ENCODE measurements at places on chromosomes 3 and 15. TPM values are rescaled to one million over a fixed set of nuclear protein-coding genes. Genes with fewer than 3 reads are reported as not detected.

VGLL3 gene
- polyA plus RNA-seq: 5.0 TPM

RAB6B gene
- polyA plus RNA-seq: 15.3 TPM

CACNA1D gene
- 21.9 TPM for polyA plus RNA-seq

CISH gene
- 29.4 TPM for polyA plus RNA-seq

HAUS2 gene
- 27.2 TPM for polyA plus RNA-seq

PRKCD gene
- polyA plus RNA-seq: 20.3 TPM

DUSP7 gene
- polyA plus RNA-seq: 13.9 TPM

REC114 gene
- not detected for polyA plus RNA-seq

C2CD4A gene
- polyA plus RNA-seq: 0.33 TPM

SLC38A3 gene
- 9.4 TPM for polyA plus RNA-seq

ADAMTS9 gene
- 174 TPM for polyA plus RNA-seq

C15orf61 gene
- 6.0 TPM for polyA plus RNA-seq

AMOTL2 gene
- polyA plus RNA-seq: 75.0 TPM

FBLN2 gene
- 17.9 TPM for polyA plus RNA-seq

SAXO2 gene
- 8.0 TPM for polyA plus RNA-seq

HHATL gene
- 0.88 TPM for polyA plus RNA-seq

AMIGO3 gene
- polyA plus RNA-seq: 2.6 TPM

RASGRF1 gene
- 0.48 TPM for polyA plus RNA-seq

IL5RA gene
- 0.73 TPM for polyA plus RNA-seq

CEP19 gene
- polyA plus RNA-seq: 4.9 TPM

CPN2 gene
- 0.80 TPM for polyA plus RNA-seq

All from left kidney (tissue), 8 donors.